ENCODE measurements at places on chromosomes 6 and 20. TPM values are rescaled to one million over a fixed set of nuclear protein-coding genes. Genes with fewer than 3 reads are reported as not detected.

TMEM170B gene
- 1.6 TPM for total RNA-seq

DNA sequence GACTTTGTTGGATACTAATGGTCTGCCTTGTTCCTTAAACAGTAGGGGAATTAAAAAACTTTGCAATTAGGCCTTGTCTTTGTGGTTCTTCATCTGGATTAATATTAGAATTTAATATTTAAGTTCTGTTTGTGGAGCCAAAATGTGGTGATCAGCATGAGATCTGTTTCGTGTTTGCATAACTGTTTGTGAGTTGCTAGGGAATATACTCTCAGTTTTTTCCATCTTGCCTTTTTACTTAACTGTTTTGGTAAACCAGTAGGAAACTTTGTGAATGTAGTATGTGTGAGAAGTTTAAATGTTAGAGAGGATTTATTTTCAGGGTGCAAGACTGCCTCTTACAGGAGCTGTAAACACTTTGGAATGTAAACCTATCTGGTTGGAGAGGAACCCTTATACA, 35.6 kb downstream of the LRRC1 start:
- no peak for DNase-seq

GSTA3 gene
- not detected for total RNA-seq

DNA sequence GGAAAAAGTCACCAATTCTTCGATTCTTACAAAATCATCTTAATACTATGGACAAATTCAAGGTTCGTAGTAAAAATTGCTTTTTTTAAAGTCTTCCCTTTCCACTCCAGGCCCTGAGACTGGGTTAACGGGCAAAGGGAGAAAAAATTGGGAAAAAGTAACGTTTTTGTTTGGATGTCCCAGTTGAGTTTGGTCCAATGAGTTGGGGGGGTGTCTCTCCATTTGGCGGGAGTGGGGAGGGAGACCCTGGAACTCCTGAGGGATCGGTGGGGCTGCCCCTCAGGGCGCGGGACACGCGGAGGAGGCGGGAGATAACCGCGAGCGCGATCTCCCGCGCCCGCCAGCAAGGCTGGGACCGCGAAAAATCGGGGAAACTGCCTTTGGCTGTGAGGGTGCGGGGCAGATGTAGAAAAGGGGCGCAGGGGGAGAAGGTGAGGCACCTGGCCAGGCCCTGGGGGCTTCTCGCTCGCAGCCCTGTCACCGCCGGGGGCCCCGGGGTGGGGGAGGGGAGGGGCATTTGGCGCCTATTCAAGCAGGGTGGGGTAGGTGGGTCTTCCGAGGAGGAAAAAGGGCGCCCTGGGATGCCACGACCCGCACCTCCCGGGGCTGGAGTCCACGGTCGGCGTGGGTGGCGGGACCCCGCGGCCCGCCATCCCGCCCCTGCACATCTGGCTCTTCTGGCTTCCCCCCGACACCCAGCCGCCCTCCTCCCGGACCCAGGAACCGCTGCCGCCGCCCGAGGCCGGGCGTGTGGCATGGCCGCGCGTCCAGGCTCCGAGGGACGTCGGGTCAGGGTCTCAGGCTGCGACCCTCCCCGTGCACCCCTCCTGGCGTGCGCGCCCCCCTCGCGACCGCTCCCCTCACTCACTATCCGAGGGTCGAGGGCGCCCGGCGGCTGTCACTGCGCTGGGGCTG, 595 bp downstream of the FBXO5 start:
- DNase-seq, result no peak

DNA sequence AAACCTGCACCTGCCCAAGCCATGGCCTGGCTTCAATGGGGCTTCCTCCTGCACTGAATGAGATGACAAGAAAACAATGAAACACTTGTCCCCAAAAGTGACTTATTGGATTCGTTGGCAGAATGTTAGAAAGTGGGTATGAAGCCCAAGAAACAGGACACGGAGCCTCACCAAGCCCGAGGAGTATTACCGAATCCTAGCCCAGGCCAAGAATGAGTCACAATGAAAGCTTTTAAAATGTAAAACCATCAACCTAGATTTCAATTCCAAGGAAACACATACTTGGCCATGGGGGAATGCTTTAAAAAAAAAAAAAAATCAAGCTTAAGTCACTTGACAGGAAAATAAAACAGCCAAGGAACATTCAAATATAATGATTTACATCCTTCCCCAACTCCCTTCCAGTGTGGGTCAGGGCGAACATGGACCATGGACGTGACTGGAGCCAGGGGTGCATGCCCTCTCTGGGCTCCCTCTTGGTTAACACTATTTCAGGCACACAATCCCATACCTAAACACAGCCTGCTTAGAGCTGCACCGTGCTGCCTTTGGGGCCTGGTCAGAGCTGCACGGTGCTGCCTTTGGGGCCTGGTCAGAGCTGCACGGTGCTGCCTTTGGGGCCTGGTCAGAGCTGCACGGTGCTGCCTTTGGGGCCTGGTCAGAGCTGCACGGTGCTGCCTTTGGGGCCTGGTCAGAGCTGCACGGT, 3.1 kb upstream of the STX16 start:
- no peak for DNase-seq

HLA-A gene
- 1,432 TPM for total RNA-seq

DNA sequence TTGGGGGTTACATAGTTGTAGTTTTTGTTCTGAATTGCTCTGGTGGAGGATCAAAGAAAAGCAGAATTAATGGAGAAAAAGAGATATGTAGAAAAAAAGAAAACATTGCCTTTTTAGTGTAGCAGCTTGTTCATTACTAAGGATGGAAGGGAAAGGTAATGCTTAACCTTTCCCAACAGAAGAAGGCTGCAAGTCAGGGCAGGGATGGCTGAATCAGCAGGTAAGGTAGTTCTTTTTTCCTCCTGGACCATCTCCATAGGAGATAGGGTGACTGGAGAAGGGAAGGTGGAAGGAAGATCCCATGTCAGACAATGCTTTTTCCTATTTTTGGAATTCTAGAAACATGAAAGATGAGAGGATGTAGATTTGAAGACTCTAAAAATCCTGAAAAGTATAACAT, 79.4 kb upstream of the SUPT3H start:
- no peak for DNase-seq

GRCh38 chr6:78259935-78260334, 607.1 kb downstream of the MEI4 start:
- DNase-seq, result no peak

Data from hematopoietic multipotent progenitor cell (in vitro differentiated cells).